ENCODE measurements at places on chromosomes 5 and 9. TPM values are rescaled to one million over a fixed set of nuclear protein-coding genes. Genes with fewer than 3 reads are reported as not detected.

- H3K36me3 ChIP-seq: peaks cover 14% of the 10 kb centered on the region
- H3K27ac ChIP-seq: no peak overlapping the region
- peak; percentile 39 for DNase-seq
- no peaks in the 10 kb centered on the region for H3K4me1 ChIP-seq
- H3K4me3 ChIP-seq: no peak overlapping the region
Measured at GRCh38 chr5:75412111-75412990, 75.3 kb downstream of the HMGCR start.

- H3K4me3 ChIP-seq: no peak overlapping the region
- no peaks in the 10 kb centered on the region for H3K36me3 ChIP-seq
- H3K27me3 ChIP-seq: no peaks in the 10 kb centered on the region
- no peak overlapping the region for H3K27ac ChIP-seq
Measured at GRCh38 chr9:84379740-84380139, 39.2 kb upstream of the SLC28A3 start.

The PCDHB16 gene
- 1.1 TPM for polyA plus RNA-seq

The PKD2L2 gene
- 0.15 TPM for polyA plus RNA-seq

The NKD2 gene
- polyA plus RNA-seq: 15.2 TPM

Measured in large intestine (tissue), 12 donors.